Renal cortical epithelial cell (primary cell): ENCODE measurements at places on chromosomes 2 and 18.

- DNase-seq: no peak
Measured at GRCh38 chr2:181224866-181225265, 232.3 kb upstream of the ITGA4 start.

- DNase-seq: no peak
Measured at GRCh38 chr2:237096911-237097310, 11.2 kb downstream of the COPS8 start.

DNA sequence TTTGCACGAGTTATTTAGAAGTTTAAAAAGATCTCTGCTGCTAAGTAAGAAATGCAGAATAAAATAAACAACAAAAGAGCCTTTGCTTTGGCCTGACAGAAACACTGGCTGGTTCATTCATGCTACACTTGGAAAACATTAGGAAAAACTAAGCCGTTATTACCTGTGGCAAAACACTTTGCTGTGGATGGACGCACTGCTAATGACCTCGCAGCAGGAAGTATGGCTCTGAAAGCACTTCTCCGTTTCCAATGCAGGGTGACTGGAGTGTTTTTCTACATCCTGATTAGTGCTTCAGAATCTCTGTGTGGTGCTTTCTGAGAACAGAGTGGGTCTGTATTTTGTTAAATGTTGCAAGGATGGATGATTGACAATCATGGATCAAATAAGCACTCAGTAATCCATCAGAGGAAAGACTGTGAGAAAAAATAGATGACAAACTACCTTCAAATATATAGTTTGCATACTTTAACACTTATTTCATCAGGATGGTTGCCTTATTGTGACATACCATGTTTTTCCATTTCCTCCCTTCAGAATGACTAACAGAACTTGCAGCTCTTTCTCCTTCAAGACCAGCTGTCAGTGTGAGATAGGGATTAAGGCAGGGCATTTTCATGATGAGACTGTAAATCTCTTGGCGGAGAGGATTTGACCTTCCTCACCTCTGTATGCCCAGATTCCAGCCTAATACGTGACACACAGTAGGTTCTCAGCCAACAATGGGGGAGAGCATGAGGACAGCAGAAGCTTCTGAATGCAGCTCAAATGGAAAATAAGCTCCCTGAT lies 38.0 kb downstream of the LINC00305 start:
- DNase-seq: peak; percentile 36

GRCh38 chr2:64735504-64735903 lies 81.8 kb upstream of the SERTAD2 start:
- no peak for DNase-seq

DNA sequence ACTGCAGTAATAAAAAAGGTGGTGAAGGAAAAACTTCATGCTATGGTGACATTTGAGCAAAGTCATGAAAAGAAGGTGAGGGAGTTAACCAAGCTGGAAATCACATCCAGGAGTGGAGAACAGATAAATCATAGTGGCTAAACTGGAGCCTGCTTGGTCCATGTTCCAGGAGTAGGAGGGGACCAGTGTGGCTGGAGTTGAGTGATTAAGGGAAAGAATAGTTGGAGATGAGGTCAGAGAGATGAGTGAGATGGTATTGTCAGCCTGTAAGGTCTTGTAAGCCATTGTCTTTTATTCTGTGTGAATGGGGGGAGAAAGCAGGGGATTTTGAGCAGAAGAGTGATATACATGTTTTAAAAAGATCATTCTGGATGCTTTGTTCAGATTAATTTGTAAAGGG lies 52.3 kb downstream of the NABP1 start:
- no peak for DNase-seq

DNA sequence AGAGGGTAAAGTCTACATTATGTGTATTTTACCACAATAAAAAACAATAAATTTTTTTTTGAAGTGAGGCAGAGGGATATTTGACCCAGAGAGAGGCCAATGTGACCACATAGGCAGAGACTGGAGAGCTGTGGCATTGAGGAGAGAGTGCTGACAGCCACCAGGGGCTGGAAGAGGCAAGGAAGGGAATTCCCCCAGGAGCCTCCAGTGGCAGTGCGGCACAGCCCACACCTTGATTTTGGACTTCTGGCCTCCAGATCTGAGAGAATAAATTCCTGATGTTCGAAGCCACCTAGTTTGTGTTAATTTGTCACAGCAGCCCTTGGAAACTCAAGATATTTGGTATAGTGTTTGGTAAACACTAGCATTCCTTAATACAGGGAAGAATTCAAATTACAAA lies 22.7 kb downstream of the ANKRD29 start:
- DNase-seq: no peak

DNA sequence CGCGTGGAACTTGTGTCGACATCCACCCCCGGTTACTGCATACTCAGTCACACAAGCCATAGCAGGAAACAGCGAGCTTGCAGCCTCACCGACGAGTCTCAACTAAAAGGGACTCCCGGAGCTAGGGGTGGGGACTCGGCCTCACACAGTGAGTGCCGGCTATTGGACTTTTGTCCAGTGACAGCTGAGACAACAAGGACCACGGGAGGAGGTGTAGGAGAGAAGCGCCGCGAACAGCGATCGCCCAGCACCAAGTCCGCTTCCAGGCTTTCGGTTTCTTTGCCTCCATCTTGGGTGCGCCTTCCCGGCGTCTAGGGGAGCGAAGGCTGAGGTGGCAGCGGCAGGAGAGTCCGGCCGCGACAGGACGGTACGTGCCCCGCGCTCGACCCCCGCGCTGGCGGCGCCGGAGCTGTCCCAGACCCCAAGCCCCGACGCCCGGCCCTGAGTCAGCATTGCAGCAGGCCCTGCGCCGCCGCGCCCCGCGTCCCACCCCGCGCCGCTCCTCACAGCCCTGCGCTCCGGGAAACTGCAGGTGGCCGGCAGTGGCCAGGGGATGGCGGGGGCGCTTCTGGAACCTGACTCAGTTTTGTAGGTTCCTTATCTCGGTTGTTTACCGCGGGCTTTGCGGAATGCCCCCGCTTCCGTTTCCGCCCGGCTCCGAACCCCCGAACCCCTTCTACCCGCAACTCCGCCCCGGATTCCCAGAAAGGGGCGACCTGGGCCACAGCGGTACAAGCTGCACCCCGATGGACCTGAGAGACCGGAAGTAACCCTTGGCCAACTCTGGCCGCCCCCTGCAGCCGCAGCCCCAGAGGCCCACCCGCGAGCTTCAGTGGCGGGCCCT lies at the start of gene CFLAR:
Gene CFLAR, plus strand, starts transcription at position 50 of the 844 bp plus-strand sequence. CDS start 13,702 bp downstream, outside the sequence.
- DNase-seq: peak; percentile 76

DNA sequence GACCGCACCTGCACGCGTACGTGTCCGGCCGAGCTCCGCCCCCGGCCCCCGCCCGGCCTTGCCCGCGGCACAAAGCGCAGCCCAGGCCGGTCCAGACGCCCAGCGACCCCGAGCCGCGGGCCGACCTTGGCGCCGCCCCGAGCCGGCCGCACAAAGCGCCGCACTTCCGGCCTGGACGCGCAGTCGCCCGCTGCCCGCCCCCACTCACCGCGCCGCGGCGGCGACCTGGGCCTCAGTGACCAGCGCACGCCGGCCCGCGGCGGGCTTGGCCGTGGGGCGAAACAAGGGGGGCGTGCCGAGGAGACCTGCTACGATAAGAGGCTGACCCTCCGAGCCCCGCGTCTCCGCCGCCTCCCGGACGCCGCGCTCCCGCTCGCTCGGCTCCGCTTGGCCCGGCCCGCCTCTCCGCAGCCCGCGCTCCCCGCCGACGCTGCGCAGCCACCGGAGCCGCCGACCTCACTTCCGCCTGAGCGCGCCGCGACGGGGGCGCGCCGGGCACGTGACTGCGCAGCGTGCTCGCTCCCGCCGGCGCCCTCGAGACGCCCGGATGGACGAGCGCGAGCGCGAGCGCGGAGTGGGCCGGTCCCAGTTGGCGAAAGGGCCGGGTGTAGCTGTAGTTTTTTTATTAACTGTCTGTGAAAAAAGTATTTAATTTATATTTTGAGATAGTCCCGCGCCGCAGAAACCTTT lies at the start of gene FAM168B:
Gene FAM168B, minus strand, starts transcription at position 455 of the 690 bp plus-strand sequence. CDS start 10,814 bp downstream, outside the sequence.
- peak; percentile 63 for DNase-seq

GRCh38 chr2:190948671-190949070 lies 65.3 kb downstream of the STAT1 start:
- DNase-seq: peak; percentile 63

- no peak for DNase-seq
Measured at GRCh38 chr2:213233438-213234330, 50.6 kb upstream of the SPAG16 start.

DNA sequence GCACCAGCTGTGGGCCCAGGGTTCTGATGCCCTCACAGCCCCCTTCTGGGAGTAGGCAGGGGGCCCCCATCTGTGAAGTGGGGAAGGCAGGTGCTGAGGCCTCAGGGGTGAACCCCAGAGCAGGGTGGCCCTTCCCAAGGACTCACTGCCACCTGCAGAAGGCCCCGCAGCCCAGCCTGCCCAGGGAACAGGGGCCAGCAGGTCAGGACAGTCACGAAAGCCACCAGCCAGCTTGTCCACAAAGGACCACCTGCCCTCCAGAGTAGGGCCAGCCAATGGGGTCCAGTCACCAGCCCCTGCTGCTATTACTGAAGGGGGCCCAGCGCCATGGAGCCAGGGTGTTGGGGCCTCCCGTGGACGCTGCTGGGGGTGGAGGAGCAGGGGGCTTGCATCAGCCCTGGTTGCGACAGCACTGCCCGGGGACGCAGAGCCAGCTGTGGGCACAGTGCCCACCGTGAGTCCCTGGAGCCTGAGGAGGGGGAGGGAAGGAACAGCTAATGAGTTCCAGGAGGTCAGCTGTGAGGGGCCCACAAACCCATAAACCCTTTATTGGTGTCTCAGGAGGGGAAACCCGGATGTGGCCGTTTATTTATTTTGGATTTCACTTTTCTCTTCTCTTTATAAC lies 11.5 kb upstream of the SNED1 start:
- DNase-seq: peak; percentile 56

- DNase-seq: no peak
Measured at GRCh38 chr2:172615727-172616261, 59.9 kb downstream of the PDK1 start.

DNA sequence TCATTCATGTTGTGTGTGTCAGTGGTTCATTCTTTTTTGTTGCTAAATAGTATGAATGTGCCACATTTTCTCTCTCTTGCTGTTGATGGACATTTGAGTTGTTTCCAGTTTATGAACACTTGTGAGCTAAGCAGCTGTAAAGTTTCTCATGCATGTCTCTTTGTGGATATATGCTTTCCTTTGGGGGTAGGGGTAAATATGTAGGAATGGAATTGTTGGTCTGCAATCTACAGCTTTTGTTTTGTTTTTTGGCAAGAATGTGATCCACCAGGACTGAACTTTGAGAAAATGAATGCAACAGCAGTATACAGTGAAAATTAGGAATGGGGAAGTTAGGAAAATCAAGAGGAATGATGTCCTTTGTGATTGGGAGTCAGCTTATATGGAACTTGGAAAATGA lies 226.3 kb downstream of the CDCA7 start:
- DNase-seq: peak; percentile 26

DNA sequence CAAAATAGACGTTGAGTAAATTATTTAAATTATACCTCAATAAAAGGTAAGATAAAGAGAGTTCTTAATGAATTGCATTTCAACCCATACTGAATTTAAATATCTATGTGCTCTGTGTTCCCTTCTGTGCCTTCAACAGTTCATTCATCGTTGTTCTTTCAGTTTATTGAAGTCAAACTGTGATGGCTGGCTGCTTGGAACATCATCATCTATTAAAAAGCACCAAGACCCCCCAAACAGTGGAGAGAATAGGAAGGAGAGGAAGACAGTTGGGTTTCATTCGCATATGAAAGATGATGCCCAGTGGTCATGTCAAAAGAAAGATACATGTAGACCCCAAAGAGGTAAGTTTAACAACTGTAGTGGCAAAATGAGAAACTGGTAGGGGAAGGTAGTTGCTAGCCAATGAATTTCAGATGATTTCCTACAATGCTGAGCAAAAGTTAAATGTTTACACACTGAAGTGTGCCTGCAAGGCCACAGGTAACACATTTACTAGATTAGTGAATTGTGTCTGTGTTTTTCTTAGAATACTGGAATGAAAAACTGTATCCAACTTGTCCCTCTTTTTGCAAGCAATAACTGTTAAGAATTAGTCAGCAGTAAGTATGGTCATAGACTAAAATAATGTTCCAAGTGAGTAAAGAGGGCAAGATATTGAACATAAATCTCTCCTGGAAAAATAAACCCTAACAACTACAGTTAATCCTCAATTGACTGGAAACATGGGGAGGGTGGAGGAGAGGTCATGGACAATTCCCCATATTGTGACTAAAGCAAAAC lies 331.3 kb downstream of the KIAA1328 start:
- DNase-seq: peak; percentile 90

- DNase-seq: no peak
Measured at GRCh38 chr2:236575510-236575909, 5.9 kb downstream of the ACKR3 start.

DNA sequence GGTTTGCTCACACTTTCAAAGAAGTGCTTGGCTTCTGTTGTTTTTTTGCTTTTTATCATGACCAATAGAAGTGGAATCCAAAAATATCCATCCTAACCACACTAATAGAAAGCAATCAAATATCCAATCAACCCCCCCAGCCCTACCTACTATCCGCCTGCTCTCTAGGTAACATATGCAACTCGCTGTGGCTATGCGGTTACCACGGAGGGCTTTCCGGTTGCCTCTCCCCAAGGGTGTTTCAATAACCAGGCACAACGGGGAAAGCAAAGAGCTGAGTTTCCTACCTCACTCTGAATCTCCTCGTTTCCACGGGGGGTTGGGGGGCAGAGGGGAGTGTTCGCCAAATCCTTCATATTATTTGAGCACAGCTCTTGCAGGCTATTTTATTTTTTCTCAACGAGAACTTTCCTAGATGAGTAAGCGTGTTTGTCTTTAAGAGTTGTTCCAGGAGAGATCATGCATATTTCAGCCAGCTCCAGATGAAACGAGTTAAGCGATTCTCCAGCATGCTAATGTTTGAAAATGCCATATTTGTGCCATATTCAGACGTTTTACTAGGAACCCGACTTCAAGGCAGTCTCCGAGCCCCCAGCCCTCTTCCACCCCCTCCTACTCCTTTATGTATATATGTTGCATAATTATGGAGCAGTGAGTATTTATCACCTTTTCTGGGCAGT lies 30.3 kb downstream of the PAX3 start:
- DNase-seq: no peak

DNA sequence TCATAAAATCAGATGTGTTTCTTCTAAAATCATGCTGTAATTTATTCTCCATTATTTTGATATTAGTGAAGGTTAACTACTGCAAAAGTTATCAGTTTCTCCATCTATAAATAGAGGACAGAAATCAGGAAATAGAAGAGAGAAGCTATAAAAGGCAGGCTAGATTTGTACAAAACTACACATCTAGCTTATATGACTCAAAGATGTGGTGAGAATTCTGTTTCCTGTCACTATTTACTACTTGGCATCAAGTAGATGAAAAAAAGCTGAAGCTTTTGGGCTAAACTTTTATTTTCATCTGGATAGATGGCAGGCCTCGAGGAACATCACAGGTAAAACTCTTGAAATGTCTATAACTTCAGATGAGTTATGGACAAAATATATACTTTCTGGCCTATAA lies 49.8 kb upstream of the NAB1 start:
- DNase-seq: no peak
